Karpas-422 (cell line): ENCODE measurements at places on chromosomes 1 and 21. TPM values are rescaled to one million over a fixed set of nuclear protein-coding genes. Genes with fewer than 3 reads are reported as not detected.

GRCh38 chr1:201736707-201737320 lies 92.1 kb upstream of the IPO9 start:
- DNase-seq: no peak

Gene HHAT
- 1.4 and 2.3 TPM in 2 replicates for total RNA-seq

Gene SPRR5
- total RNA-seq: not detected in 2 replicates

GRCh38 chr1:183655562-183656075 lies 2.5 kb upstream of the APOBEC4 start:
- peak; percentile 90 for DNase-seq
